ENCODE measurements at places on chromosomes 5 and 9.

GRCh38 chr5:172760959-172761358 is 10.0 kb downstream of the DUSP1 start:
- no peak for DNase-seq

DNA sequence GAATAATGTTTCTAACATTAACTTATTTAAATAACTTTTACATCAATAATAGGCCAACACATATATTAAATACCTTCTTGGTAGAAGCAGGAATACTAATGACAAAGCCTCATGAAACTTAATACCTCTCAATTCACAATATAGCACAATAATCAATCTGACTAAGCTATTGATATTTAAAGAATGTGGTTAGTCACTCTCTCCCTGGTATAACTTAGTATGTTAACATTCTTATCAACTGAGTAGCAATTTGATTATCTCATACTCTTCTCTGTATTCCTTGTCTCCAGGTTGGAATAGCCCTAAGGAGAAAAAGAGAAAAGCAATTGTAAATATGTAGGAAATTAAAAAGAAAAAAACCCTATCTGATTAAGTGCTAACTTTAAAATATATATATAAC is 4.9 kb upstream of the PGGT1B start:
- DNase-seq: no peak

GRCh38 chr5:110371011-110371724 is 355.3 kb downstream of the TMEM232 start:
- DNase-seq: no peak

DNA sequence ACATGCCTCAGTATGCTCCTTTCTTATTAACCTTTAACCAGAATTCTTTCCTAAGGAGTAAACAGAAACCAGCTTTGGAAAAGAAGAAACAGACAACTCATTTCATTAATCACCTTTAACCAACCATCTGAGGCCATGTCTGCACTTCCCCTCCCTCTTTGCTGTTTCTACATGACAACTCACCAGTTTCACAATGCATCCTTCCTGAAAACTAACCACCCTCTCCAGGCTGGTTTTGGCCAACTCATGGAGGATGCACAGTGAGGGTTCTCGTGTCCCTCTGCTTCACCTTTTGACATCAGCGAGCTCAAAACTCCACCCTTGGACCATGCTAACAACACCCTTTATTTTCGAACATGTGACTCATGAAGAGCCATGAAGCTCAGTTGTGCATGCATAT is 244.1 kb downstream of the ELAVL2 start:
- no peak for DNase-seq

DNA sequence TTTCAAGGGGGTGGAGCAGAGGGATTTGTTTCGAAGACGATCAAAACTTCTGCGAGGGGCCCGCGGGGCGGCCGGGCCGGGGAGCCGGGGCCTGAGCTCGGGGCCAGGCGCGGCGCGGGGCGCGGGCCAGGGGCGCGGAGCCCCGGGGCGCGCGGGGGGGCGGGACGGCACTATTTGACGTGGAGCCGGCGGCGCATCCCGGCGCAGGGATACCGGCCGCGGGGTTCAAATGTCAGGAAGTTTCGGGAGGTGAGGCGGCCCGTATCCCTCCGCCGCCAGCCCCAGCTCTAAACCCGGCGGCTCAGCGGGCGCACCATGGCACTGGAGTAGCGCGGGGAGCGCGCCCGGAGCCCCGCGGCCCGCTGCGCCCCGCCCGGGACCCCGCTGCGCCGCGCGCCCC is at the start of gene LMX1B:
Gene LMX1B, plus strand, starts transcription at position 278 of the 400 bp plus-strand sequence. CDS start 522 bp downstream, outside the sequence.
- DNase-seq: no peak

DNA sequence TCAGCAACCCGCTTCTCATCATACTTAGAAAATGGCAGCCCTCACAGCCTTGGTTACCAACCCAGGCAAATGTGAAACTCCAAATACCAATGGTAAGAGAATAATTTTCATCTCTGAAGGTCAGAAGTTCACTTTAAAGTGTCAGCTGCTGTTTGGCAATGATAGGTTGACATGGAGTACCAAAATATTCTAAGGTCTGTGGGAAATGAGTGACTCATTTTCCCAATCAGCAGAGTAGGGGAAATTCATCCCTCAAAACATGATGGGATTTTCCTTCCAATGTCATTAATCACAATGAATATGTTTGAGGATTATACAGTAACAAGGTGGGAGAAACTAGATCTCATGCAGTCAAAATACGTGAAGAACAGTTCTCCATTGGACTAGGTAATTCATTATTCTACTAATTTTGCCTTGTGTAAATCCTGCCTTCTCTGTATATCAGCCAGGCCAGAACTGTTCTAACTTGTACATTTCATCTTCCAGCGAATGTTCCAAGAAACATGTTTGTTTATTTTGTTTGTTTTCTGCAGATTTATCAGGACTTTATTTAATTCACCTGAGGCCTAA is 53.1 kb upstream of the ERBIN start:
- no peak for DNase-seq

GRCh38 chr9:35519692-35520363 is 29.9 kb downstream of the RUSC2 start:
- no peak for DNase-seq

- DNase-seq: no peak
Measured at GRCh38 chr5:55594671-55595070, 59.9 kb upstream of the PLPP1 start.

DNA sequence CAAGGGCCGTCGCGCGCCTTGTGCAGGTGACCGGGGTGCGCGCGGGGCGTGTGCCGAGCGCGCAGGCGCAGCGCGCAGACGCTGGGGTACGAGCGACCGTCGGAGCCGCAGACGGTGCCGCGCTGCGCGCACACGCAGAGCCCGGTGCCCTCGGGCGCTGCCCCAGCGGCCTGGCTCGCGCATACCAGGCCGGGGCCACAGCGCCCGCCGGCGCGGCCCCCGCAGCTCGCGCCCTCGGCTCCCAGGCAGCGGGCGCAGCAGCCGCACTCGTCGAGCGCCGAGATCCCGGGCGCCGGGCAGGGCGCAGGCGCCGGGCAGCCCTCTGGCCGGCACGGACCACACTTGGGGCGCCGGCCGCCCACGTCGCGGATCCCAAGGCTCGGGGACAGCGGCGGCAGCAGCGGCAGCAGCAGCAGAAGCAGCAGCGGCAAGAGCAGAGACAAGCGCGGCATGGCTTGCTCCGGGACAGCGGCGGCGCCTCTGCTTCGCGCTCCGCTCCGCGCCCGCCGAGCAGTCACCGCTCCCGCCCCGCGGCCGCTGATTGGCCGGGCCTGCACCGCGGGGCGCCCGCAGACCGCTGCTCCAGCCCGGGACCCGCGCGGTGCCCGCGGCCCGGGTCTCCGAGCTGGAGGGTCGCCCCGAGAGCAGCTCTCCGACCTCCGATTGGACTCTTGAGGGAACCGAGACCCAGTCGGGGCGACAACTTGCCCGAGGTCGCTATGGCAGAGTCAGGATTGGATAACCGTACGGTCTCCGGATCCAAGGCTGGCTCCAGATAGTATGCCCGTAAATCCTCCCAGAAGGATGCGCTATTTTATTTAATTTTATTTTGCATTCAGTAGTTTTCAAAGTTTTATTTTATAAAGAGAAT is at the start of gene IGFBPL1:
Gene IGFBPL1, minus strand, starts transcription at position 482 of the 871 bp plus-strand sequence. Its CDS starts 30 bp downstream, at position 452.
- no peak for DNase-seq

DNA sequence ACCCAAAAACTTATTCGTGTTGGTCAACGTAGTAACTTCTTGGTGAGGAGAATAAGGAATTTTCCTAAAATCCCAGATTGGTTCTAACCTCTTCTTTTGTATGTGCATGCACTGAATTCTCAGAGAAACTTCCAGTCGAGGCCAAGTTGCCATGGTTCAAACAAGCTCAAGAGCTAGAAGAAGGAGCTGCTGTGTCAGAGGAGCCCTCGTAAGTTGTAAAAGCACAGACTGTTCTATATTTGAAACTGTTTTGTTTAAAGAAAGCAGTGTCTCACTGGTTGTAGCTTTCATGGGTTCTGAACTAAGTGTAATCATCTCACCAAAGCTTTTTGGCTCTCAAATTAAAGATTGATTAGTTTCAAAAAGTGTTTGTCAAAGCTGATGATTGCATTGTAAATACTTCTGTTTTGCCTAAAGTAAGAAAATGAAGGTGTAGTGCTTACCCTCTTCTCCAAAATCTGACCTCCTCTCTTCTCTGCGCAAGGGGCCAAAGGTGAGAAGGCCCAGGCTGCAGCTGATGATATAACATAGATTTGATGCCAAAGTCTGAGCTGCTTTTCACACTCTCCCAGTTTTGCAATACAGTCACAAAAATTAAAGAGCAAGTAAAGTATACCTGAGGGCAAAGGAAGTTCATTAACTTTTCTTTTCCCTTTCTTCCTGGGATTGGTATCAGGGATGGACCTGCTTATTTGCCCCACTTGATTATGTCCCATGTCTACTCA is 210.8 kb downstream of the ADAMTSL1 start:
- DNase-seq: no peak

DNA sequence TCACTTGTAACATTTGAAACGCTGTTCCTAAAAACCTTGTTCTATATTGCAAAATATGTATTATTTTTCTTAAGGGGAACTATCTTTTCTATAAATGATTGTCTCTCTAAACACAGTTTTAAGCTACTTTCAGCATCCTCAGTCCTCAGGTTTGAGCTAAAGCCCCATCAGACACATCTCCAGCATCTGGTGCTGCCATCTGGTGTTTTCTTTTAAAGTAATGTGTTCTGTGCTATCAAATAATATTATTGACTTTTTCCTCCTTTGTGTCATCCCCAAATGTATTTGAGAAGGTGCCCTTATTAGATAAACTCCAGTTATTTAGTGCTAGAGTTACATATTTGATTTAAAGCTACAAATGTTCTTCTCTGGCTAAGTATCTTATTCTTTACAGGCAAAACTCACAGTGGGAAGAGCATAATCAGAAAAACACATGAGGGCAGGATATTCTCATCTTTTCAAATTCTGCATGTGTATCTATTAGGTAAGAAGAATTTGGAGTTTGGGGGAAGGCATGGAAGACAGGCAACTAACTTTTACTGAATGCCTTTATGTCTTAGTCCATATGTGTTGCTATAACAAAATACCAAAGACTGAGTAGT is 27.5 kb downstream of the ZNF474 start:
- peak; percentile 40 for DNase-seq

DNA sequence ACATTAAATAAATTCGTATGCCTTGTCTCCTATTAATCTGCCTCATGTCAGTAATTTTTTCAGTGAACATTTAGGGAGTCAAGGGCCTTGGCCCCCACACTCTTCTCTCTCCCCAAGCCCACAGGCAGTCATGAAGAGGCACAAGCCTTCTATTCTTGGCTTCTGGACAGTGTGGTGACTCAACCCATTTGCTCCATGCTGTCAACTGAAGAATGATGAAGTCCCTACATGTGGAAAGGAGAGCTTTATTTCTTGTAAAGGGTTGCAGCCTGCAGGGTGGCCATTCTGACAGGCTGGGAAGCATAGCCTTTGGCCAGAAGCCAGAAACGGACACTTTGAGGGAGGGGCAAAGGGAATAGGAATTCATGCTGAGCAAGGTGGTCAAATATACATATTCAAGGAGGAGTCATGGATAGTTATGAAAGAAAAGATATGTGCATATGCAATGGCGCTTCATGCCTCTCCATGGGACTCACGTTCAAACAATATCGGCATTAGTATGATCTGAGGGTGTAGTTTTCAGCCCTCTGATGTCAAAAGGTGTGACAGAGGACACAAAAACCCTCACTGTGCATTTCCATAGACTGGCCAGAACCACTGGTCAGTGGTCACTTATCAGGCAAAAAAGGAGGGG is 31.3 kb downstream of the ANKRA2 start:
- no peak for DNase-seq

DNA sequence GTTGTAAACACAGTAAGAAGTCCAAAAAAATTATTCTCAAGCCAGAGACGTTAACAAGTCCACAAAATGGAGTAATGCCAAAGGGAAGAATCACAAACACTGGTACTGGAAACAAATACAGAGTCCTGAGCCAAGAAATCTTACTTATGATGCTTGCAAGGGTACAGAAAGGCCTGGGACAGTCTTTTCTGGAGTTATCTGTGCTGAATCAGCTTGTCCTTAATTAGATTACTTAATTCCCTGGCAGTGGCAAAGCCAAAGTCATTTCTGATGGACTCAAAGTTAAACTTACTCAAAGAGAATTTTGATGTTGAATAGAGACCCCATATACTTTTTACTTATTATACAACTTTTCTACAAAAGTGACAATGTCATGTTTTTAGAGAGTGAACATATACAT is 610.5 kb upstream of the ITGA1 start:
- DNase-seq: no peak

GRCh38 chr5:167451076-167451475 is 840.4 kb upstream of the WWC1 start:
- DNase-seq: peak; percentile 3

DNA sequence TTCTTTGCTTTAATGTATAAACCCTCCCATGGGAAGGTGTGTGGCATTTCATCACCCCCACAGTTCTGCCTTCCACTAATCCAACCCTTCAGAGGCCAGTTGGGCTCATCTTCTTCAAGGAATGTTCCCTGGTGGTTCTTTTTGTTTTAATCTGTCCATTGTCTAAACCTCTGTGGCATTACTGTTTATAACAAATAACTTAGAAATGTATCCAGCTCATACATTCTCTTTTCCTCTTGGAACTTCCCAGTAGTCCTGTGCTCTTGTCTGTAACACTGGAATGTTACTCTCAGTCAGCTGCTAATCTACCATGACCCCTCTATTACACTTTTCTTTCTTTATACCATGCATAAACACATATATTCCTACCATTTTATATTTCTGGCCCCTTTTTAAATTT is 213.5 kb upstream of the TARS1 start:
- no peak for DNase-seq

- DNase-seq: peak; percentile 30
Measured at GRCh38 chr5:16552666-16553343, 64.0 kb downstream of the RETREG1 start.

GRCh38 chr9:109107402-109108240 is 12.1 kb downstream of the TMEM245 start:
- DNase-seq: no peak
